Motor neuron (in vitro differentiated cells): ENCODE measurements at places on chromosomes 4 and X.

DNA sequence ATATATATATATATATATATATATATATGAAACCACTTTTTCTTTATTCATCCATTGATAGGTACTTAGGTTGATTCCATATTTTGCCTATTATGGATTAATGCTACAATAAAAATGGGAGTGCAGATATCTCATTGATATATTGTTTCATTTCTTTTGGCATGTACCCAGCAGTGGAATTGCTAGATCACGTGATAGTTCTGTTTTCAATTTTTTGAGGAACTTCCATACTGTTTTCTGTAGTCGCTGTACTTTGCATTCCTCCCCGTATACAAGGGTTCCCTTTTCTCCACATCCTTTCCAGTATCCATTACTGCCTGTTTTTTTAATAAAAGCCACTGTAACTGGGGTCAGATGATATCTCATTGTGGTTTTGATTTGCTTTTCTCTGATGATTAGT lies 124.6 kb downstream of the GABRB1 start:
- no peak for ATAC-seq

GRCh38 chr4:20603671-20604313 lies 96.5 kb upstream of the PACRGL start:
- ATAC-seq: no peak

GRCh38 chr4:27040356-27040755 lies 179.7 kb downstream of the STIM2 start:
- no peak for ATAC-seq

GRCh38 chrX:24748196-24748595 lies 54.5 kb downstream of the POLA1 start:
- no peak for ATAC-seq

DNA sequence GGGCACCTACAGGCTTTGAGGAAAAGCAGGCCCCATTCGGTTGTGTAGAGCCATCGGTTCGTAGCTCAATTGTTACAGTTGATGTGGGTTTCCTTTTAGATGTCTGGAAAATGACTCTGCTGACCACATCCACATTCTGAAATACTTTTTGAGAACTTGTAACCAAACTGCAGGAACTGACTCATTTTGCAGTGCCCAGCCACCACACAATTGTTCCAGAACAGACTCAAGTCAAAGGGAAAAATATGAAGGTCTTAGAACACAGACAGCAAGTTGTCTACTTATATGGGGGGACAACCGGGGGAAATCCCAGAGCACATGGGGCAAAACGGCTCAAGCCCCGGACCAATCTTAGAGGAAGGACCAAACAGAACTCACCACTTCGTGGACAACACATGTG lies 557.6 kb upstream of the DIPK2B start:
- ATAC-seq: no peak

- no peak for ATAC-seq
Observed at GRCh38 chr4:71133491-71133890, 140.0 kb downstream of the DCK start.

DNA sequence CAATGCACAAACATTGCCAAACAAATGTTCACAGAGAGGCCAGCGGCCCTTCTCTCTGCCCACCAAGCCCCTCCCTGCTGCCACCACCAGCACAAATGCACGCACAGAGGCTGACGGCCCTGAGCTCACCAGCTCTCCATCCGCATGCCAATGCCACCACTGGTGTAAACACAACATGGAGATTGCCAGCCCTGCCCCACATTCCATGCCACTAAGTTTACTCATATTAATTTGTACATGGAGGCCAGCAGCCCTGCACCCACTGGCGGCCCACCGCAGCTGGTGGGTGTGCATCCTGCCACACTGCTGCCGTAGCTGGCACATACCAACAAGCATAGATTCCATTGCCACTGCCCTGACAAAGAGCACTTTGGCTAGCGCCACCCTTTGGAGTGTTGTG lies 124.0 kb downstream of the CYLC1 start:
- ATAC-seq: no peak

GRCh38 chr4:76028350-76028765 lies 5.1 kb upstream of the CXCL10 start:
- ATAC-seq: no peak

GRCh38 chr4:153710681-153711080 lies 26.6 kb downstream of the TLR2 start:
- ATAC-seq: no peak

DNA sequence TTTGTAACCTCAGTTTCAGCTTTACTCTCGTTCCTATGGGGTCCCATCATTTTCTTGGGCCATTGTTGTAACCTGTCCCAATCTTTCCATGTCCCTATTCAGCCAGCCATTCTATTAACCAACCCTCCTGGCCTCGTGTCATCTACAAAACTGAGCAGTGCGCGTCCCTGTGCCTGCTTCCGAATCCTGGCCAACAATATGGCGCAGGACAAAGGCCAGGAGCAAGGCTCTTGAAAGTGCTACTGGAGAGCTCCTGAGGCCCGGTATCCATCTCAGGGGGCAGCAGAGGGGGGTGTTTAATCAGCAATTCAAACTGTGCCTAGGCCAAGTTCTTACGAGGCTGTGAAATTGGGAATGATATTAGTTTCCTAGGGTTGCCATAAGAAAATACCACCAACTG lies 41.2 kb upstream of the APLN start:
- no peak for ATAC-seq
